HCEC 1CT (cell line): ENCODE measurements at places on chromosomes 3 and 15.

DNA sequence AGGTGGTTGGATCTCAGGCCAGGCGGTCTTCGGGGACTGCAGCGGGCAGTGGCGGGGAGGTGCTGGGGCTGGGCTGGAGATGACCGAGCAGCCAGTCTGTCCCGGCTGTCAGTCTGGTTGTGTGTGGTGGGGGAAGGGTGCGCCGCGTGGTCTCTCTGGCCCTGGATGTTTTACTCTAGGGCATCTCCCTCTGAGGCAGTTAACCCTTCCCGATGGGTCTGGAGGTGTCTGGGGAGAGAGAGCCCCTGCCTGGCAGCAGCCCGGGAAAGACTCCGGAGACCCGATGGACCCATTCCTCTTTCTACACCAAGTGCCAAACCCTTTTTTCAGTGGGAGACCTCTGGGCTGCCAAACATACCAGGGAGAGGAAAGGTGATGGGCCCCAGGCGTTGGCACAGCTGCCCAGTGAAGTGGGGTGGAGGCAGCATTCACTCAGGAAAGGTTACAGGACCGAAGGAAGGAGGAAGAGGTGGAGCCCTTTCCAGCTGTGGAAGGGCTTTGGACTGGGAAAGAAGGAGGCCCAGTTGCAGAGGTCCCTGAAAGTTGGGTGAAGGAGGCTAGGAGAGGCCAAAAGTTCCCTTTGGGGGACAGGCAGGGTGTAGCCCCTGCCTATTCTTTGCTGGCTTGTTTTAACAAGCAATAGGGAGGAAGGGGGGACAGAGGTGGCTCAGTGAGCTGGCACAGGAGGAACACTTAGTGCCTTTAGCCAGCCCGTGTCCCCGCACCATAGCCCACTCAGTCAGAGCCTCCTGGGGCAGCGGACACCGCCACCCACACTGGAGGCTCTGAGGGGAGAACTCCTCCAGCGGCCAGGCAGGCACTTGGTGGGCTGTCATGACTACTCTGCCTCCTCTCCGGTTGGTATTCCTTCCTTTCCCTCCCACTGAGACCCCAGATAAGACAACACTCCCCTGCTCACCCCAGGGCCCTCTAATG lies 2.7 kb upstream of the BAHD1 start:
- no peak for DNase-seq

DNA sequence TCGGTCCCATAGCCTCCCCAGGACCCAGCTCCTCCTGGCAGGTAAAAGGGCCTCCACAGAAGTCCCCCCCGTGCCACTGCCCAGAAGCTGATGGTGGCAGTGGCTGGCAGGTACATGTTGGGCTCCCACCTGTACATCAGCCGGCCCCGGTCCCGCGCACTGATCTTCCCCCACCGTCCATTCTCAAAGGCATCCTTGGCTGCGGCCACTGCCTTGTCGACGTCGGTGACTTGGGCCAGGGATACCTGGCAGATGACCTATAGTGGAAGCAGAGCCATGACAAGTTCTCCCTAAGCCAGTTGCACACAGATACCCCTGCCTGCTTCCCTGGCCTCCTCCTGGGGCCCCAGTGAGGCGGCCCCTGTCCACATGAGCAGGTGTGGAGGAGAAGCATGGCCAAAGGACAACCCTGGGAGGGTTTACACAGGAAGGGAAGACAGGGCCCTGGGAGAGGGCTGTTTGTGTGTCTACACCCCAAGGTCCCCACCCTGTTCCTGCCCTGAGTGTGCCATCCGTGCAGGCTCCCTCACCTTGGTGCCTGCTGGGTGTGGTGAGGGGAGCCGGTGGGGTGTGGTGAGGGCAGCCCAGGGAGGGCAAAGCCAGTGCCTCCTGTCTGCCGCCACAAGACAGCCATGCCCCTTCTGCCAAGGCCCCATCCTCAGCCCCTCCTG lies 44.8 kb downstream of the ALDH1L1 start:
- DNase-seq: no peak

- no peak for DNase-seq
Measured at GRCh38 chr3:115580566-115580965, 42.7 kb upstream of the GAP43 start.

DNA sequence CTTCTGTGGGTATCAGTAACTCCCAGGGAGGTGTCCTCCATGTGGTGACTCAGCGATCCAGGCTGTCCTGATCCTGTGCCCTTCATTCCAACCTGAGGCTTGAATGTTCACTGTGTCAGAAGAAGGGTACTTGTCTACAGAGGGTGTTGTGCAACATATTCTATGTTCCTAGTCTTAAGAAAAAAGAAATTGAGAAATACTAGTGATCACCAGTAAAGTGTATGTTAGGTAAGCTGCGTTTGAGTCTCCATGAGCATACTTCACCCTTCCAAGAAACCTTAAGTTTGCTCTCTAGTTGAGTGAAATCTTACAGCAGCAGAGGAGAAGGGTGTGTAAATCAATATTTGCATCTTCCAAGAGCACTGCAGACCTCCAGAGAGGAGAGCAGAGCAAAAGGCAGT lies 122.2 kb upstream of the SLC24A5 start:
- DNase-seq: no peak

- DNase-seq: peak; percentile 50
Measured at GRCh38 chr15:84752700-84753099, 4.3 kb downstream of the ZNF592 start.
